SK-N-MC (cell line): ENCODE measurements at places on chromosomes 1 and 21.

DNA sequence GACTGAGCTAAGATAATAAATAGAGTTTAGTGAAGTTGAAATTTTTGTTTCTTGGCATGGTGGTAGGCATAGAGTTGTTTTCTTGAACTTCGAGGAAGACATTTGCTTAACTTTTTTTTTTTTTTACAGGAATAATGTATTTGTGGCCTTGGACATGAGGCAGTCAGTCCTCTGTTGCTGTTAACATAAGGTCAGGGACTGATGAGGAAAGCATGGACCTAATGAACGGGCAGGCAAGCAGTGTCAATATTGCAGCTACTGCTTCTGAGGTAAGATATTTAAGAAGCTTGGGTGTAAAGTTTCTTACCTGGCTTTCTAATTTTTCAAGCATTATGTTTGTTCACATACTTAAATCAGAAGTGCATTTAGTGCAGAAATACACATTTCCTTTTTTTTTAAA lies 51.5 kb downstream of the RALGPS2 start:
- no peak for DNase-seq

DNA sequence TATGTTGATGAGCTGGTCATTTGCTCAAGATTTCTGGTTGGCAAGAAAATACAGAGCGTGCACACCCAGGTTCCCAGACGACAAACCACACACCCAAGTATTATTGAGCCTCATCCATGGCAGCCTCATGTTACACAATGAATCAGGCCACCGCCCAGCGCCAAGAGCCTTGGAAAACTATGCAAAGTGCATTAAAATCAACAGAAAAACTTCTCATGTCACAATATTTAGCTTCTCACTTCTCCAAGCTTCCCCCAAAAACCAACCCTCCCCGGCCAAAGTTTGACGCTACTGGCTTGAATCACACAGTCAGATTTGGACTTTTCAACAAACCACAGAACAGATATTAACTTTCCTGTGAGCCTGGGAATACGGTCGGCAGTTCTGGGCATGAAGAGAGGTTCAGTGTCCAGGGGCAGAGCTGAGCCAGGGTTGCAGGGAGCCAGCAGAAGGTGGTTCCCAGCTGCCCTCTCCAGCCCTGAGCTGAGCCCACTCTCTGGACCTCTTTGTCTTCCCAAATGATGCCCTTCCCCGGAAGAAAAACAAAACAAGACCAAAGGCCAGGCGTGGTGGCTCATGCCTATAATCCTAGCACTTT lies 71.1 kb downstream of the SETD4 start:
- no peak for DNase-seq

GRCh38 chr21:33125680-33126375 lies 55.9 kb downstream of the OLIG1 start:
- DNase-seq, result no peak

- no peak for DNase-seq
Measured at GRCh38 chr1:152244576-152245273, 20.7 kb upstream of the HRNR start.

GRCh38 chr1:16145662-16146278 lies 10.1 kb downstream of the EPHA2 start:
- DNase-seq, result no peak

DNA sequence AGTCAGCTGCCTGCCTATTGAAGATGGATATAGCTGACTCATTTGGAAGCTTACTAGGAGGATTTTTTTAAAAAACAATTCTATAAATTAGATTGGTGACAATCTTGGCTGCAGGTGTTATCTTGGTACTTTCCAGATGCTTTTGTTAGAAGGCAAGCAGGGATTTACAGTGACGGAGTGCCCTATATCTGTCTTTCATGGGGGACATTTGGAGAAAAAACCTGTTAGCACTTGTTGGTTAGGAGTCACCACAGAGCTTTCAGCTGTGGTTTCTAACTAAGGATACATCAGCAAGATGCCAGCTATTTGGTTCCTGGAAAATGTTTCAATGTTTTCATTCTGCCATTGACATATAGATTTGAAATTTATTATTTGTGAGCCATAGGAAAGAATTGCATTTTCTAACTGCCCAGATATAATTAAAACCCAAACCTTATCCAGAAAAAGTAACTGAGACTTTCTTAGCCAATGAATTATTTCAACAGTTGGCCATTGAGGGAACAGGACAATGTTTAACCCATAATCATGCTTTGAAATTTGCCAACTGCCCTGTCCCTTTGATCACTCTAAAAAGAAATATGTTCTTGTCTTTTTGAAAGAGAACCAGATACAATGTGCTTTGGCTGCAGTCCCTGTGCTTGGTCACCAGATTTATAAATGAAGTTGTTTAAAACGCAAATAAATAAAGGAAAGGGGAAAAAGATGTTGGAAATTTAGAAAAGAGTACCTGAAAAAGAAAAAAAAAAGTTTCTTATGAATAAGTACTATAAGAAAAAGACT lies 761.0 kb upstream of the CXADR start:
- DNase-seq, result no peak

DNA sequence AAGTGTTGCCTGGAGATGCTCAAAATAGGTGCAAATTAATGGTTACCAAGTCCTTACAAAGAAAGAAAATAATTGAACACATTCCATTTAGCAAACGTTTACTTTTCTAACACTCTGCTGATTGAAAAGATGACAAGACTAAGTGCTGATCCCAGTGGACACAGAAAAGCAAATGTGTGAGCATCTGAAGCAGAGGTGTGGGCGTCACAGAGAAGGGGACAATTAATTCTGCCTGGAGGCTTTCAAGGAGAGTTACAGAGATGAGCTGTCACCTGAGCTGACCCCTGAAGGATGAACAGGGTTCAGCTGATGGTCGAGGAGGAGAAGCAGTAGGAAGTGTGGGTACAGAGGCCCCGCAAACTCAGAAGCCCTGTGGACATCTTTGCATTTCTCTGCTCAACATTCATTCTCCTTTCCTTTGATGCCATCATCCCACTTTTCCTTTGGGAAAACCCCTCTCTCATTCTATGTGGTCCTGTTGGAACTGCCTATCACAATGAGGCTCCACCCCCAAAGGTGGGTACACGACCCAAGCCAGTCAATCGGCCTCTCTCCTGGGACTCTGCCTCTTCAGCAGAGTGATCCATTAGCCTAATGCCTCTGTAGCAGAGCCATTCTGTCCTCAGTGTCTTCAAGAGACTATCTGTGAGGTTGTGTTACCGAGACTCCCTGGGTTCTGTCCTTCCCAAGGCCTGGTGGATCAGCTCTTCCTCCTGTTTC lies 17.2 kb upstream of the PLA2G2E start:
- DNase-seq, result no peak

- DNase-seq, result no peak
Measured at GRCh38 chr1:198535631-198536030, 4.8 kb downstream of the ATP6V1G3 start.
